ENCODE measurements at places on chromosomes 13 and 19.

GRCh38 chr19:5246554-5247155 lies 94.0 kb downstream of the PTPRS start:
- DNase-seq = no peak

- DNase-seq = no peak
Measured at GRCh38 chr13:34513526-34513925, 428.5 kb upstream of the NBEA start.

DNA sequence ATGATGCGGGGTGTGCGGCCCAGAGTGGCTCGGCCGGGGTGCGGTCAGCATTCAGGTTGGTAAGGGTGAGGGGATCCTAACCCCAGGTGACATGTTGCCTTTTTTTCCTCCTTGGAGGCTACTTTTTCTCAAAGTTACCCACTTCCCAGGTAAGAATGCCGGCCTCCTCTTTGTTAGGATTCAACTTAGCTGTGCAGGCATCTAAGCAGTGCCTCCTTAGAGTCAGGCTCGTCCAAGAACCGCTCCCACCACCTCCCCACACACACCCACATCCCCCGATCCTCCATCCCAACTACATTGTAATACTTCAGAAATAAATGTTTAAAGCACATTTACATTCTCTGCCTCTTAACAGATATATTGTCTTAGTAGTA lies 733 bp upstream of the ENOX1 start:
- no peak for DNase-seq

DNA sequence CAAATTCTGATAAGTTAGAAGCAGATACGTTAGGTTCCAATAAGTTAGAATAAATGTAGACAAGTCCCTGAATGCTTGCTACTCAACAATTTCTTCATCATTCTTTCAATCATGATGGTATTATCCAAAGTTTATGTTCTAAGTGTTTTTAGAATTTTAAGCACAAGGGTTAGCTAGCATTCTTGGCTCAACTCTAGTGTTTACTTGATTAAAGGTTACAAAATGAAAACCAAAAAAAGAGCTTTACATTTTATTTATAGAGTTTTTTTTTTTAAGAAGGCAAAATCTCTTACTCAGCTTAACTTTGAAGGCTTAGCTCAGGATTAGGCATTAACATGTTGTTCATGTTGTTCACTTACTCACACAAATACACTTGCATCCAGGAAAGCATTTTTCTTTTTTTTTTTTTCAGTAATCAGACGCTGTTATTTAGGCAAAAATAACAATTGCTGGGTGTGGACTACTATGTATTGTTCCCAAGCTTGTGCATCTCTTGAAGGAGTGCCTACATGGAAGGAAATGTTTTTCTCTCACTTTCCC lies 420.6 kb downstream of the DCT start:
- DNase-seq = peak; percentile 66

All from retinal pigment epithelial cell (primary cell).